Stimulated activated naive CD8-positive, alpha-beta T cell treated with anti-CD3 and anti-CD28 coated beads, Interleukin-15, amount 100 ng/mL, for 72 hours (primary cell): ENCODE measurements at places on chromosomes 2 and 18.

DNA sequence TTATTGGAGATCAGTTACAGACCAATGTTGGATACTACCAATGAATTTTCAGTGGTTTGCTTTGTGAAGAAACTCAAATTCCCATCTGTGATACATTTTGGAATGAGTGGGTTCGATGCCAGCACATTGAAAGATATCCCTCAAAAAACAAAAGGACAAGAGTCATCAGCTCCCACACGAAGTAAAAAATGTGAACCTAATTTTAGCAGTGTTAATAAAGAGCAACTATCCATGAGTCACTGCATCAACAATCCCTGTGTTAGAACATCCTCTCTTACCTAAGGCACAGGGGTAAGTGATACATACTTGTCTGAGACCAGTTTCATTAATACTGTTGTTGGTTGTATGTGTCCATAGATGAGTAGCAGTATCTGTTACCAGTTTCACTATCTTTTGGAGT is 551.8 kb upstream of the SOX11 start:
- no peak for DNase-seq

DNA sequence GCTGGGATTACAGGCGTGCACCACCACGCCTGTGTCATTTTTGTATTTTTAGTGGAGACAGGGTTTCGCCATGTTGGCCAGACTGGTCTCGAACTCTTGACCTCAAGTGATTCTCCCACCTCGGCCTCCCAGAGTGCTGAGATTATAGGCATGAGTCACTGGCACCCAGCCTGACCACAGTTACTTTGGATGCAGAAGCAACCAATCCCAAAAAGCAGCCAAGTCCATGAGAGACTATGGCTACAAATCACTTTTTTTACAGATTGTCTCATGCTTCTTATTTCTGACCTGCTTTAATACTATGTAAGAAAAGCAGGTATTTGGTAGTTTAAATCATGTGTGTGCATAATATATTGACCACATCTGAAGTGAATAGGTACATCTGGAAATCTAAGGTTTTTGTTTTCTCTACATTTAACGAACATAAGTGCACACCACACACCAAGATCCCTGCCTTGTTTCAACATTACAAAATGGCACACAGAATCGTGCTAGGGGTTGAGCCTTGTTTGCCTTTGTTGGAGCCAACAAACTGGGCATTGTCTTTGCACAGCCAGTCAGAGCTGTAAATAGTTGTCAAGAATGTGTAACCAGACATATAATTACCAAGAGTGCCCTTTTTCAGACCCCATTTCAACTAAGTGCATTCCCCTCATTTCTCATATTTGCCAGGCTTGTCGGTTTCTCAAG is 18.3 kb upstream of the MAP4K4 start:
- DNase-seq = no peak

- DNase-seq = no peak
Measured at GRCh38 chr2:213107728-213108127, 43.7 kb downstream of the IKZF2 start.

GRCh38 chr18:10798727-10799550 is 273.1 kb downstream of the NAPG start:
- no peak for DNase-seq
